Stimulated activated CD4-positive, alpha-beta T cell treated with anti-CD3 and anti-CD28 coated beads, TNF-alpha, amount 100 ng/mL, for 4 hours (primary cell): ENCODE measurements at places on chromosomes 2 and 18.
A peak's percentile ranks its signal among the peaks of the same experiment; 100 is the strongest.

- DNase-seq: peak; percentile 50
These were observed 9.7 kb downstream of the ITGA4 start for GRCh38 chr2:181466661-181467576.

- DNase-seq: no peak
These were observed 136.4 kb downstream of the SCG2 start for GRCh38 chr2:223465793-223466192.

GRCh38 chr2:68250196-68250595 lies 2.1 kb downstream of the PPP3R1 start:
- DNase-seq: no peak

GRCh38 chr18:47893047-47893446 lies 37.4 kb downstream of the SMAD2 start:
- no peak for DNase-seq

DNA sequence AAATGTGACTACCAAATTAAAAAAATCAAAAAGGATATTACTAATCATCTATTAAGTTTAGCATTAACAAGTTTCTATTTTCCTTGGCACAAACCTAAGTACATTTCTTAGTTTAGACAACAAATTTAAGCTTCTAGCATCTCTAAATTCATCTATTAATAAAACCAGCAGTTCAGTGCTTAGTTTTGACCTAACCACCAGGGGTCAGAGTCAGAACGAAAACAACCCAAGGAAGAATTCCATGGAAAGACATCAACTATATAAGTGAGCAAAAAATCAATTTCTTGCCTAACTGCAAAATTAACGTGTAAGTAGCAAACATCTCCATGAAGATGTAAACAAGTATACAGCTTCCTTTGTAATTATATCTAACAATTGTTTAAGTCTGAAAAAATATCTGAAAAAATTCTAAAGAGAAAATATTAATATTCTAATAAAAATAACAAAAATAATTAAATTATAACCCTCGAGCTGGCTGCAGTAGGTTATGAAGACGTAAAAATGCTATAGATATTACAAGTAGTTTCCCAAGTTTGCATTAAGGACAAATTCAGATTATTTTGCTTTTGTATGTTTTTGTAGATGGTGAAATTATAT lies 83.7 kb downstream of the CERKL start:
- no peak for DNase-seq

GRCh38 chr2:113173542-113174375 lies at the start of gene PSD4:
TSS of gene PSD4 (plus strand) at chr2:113173971. CDS start at chr2:113182457, 8,486 bp downstream.
- peak; percentile 64 for DNase-seq

DNA sequence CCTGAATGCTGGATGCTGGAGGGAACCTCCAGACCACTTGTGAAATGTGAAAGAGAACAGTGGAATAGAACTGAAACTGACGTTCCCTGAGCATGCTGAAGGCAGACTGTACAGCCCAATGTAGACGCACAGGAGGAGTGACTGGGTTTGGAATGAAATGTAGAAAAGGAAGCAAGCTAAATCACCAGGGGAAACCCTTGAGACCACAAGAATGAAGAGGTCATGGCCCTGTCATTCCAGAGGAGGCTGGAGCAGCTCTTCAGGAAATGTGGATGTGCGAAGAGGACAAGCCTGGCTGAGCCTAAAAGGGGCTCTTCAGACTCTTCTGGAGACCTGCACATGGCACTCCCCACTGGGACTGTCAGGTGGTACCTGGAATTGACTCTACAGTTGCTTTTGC lies 118.5 kb upstream of the ALPP start:
- no peak for DNase-seq

DNA sequence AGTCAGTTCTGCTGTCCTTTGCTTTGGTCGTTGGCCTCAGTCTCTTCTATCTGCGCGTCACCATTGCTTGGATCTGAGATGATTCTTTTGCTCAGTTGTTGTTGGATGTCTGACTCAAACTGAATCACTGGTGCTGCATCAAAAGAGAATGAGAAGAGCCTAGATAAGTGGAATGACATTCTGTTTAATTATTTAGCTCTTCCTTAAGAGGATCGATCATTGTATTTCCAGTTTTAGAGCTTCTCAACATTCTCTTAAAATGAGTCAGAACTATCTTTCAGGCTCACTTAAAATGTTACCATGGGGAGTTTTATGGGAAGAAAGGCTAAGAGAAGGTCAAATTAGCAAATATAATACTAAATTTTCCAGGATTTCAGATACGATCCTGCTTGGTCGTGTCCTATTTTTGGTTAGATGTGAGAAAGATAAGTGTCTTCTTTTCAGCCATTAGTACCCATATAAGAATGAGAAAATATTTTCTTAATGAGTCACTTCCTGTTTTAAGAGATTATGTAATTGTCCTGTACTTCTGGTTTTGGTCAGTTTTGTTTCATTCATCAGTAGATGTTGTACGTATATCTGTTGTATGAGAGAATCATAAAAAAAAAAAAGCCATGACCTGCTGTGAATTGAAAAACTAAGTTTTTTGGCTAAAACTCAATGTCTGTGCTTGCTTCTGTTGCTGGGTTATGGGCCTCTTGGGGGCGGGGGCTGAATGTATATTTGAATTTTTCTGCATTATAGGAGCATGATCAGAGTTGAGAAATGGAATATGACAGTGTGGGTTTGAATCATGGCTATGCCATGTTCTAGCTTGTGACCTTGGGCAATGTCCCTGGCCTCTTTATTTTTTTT lies 31.6 kb upstream of the CASP10 start:
- DNase-seq: no peak

DNA sequence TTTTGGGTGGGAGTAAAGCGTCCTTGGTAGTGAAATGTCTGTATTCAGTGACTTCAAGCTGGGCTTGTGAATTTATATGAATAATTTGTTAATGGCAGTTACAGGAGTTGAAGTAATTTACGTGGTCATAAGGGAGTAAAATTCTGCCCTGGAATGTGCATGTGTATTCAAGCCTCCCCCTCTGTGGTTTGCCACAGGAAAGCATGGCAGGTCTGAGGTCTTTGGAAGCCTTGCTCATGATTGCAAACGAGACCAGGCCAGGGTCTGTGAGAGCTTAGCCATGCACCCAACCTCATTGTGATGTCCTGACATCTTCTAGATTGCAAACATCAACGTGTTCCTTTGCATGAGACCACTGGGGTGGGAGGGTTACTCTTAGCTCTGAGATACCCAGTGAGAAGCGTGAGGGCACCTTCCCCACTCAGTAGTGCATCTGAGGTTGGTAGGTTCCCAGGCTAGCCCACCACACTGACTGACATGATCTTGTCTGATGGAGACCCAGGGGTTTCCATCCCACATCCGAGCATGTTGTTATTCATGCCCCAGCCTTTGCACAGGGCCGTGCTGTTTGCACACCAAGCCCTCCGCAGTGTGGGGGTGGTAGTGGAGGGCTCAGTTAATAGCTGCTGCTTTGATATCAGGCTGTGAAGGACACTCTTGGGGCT lies 216.5 kb downstream of the KLHL29 start:
- DNase-seq: no peak

- no peak for DNase-seq
These were observed 164.5 kb downstream of the NCK2 start for GRCh38 chr2:105909215-105909614.

GRCh38 chr18:24762511-24762910 lies 302.1 kb downstream of the HRH4 start:
- no peak for DNase-seq

DNA sequence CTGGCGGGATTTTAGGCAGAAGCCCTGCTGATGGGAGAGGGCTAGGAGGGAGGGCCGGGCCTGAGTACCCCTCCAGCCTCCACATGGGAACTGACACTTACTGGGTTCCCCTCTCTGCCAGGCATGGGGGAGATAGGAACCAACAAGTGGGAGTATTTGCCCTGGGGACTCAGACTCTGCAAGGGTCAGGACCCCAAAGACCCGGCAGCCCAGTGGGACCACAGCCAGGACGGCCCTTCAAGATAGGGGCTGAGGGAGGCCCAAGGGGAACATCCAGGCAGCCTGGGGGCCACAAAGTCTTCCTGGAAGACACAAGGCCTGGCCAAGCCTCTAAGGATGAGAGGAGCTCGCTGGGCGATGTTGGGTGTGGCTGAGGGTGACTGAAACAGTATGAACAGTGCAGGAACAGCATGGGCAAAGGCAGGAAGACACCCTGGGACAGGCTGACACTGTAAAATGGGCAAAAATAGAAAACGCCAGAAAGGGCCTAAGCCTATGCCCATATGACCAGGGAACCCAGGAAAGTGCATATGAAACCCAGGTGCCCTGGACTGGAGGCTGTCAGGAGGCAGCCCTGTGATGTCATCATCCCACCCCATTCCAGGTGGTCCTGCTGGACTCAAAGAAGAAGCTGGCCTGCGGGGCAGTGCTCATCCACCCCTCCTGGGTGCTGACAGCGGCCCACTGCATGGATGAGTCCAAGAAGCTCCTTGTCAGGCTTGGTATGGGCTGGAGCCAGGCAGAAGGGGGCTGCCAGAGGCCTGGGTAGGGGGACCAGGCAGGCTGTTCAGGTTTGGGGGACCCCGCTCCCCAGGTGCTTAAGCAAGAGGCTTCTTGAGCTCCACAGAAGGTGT lies 8.5 kb downstream of the PROC start:
- no peak for DNase-seq

DNA sequence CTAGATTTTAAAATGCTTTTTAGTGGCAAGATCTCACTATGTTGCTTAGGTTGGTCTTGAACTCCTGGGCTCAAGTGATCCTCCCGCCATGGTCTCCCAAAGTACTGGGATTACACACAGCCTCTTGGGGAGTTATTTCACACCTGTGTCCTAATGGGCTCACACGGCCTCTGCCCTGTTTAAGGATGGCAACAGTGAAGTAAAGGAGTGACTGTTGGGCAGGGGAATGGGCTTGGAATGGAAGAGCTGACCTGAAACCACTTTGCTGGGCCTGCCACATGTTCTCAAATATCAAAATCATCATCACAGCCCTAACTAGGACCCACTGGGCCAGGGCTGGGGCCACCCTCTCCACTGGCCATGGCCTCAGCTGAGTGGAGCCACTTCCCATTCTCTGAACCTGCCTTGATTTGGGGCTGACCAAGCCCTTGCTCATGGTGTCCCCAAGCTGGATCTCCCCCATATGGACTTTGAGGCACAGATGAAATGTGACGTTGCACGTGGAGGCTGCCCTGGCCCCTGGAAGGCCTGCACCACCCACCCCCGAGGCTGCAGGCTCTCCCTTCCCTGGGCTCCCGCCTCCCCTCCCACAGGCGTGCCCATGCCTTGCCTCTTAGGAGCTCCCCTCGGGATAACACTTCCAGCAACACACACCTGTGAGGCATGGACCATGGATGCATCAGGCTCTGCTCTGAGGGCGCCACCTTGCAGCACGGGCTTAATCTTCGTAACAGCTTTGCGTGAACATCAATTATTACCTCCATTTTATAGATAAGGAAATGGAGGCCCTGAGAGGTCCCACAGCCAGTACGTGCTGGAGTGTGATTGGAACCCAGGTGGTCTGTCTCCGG lies 71.8 kb upstream of the SMAD7 start:
- no peak for DNase-seq

DNA sequence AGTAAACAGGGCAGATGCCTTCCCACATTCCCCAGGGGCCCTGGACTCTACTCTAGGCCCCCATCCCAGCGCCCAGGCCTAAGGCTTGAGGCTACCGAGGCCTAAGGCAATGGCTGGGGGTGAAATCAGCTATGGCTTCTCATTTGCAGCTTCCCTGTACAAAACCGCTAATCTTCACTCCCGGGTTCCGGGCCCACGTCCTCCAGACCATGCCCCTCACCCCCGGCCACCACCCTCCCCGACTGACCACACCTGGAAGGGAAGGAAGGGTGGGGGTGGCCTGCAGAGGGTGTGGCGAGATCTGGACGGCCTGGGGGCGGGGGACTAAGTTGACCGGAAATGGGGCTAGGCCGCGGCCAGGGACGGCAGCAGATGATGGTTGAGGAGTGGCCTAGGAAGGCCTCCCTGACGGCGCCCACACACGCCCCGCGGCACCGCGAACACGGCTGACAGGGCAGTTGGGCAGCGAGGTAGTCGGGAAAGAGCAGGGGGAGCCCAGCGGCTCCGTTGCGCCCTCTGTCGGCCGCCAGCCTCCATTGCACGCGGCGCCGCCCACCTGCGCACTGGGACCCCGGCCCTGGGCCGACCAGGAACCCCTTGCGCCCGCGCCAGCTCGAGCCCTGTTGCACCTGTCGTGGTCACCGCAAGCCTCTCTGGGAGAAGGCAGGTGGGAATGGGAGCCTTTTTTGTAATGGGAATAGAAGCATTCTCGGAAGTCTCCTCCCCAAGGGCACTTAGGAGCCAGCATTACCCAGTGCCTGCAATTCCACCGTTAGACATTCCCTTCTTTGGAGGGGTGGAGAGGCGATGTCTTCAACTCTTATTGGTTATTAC lies 117.1 kb upstream of the STPG4 start:
- peak; percentile 14 for DNase-seq

DNA sequence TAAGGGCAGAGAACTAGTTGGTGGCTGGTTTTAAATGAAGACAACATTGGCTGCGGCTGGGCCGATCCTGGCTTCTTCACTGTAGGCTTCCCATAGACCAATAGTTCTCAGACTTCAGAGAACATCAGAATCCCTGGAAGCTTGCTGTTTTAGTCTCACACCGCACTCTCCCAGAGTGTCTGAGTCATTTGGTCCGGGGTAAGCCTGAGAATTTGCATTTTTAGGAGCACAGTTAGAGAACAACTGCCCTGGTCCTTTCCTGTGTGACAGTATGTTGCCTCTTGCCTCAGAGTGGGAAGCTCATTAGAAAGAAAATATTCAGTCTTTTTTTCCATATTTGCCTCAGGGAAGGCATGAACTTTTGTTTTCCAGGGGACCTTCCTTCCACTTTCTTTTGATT lies 137.1 kb upstream of the GAREM1 start:
- DNase-seq: no peak
